Ovary (tissue), 10 donors: ENCODE measurements at places on chromosomes 4 and X.
A peak's percentile ranks its signal among the peaks of the same experiment; 100 is the strongest.

GRCh38 chrX:119853444-119853843 is 681 bp upstream of the UPF3B start:
- DNase-seq, result no peak

DNA sequence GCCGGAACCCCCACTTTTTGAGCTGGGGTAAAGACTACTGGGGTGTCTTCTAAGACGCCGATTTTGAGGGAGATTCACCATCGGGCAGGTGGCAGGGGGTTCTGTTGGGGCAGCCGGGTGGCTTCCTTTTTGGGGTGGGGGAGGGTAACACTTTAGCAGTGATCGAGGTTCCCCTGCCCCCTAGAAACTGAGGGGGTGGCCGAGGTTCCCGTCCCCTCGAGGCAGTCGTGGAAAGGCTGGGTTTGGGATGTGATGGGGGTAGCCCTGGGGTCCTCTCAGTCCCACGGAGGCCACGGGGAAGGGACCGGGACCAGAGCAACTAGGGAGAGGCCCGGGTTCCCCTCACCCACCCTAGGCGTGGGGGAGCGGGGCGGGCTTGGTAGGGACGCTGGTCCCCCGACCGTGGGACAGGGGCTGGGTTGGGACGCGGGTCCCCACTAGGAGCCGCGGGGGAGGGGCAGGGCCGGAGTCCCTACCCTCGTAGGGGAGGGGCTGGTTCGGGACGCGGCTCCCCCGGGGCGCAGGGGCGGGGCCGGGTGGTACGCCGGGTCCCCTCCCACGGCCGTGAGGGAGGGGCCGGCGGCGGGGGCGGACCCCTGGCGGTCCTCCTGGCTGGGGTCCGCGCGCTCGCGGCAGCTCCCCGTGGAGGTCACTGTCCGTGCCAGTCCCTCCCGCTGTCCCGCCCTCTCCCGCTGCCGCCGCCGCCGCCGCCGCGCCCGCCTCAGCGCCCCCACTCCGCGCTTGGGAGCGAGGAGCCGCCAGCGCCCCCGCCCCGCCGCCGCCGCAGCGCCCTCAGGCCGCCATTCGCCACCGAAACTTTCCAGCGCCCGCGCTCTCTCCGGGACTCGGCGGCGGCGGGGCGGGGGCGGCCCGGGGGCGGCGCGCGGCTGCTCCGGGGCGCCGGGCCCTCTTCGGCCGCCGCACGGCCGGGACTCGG is at the start of gene TBL1X:
TSS of gene TBL1X (plus strand) at position 624 of the 937 bp plus-strand sequence. CDS start 188,529 bp downstream, outside the sequence.
- DNase-seq, result peak; percentile 68

DNA sequence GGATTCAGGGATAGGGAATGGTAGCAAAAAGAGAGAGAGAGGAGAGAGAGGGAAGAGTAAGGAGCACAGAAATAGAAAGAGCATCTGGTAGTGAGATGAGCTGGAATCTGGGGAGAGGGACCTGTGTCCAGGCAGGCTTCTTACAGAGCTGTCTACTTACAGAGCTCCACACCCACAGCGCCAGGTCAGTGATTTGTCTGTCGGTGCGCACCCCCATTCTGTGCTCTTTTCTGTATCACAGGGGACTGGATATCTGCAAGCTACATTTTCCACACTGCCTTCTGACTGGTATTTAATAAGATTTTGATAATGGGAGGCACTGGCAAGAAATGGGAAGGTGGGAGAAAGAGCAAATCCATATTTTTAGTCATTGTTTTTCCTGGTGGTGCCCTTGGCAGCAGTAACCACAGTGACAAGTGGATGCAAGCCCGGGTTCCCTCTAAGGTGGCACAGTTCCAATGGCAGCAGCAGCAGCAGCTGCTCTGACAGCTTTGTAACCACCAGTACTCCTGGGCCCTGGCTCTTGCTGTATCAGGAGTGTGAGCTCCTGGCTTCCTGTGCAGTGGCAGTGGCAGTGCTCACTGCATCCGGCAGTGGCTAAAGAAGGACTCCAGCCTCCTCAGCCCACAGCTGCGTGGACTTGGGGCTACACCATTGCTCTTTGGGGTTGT is 300.5 kb downstream of the TRIML1 start:
- no peak for DNase-seq

GRCh38 chr4:127778102-127778501 is 4.0 kb upstream of the HSPA4L start:
- no peak for DNase-seq

DNA sequence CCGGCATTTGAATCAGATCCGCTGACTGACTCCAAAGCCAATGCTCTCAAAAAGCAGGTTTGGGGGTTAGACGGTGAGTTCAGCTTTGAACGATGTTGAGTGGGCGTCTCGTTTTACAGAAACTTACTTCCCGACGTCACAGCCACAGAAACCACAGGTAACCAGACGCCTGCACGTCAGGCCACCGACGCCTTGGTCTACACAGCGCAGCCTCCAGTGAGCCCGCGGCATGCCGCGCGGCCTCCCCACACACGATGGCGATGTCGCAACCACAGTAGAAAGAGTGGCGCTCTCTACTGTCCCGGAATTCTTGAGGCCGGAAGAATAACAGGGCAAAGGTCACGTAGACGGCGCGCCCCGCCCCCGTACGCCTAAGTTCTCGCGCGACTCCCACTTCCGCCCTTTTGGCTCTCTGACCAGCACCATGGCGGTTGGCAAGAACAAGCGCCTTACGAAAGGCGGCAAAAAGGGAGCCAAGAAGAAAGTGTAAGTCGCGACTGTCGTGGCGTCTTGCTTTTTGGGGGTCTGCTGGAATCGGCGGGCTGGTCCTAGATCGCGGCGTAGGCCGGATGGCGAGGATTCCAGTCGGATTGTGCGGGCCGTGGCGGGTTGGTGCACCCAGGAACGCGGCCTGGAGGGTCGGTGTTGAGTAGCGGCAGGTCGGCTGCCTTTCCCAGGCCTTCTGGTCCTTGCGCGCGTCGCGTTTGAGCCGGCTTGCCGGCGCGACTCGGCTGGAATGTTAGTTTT is at the start of gene RPS3A:
TSS of gene RPS3A (plus strand) at position 400 of the 747 bp plus-strand sequence. CDS start at position 425, 25 bp downstream.
- peak; percentile 98 for DNase-seq

GRCh38 chr4:78197947-78198346 is 140.8 kb downstream of the FRAS1 start:
- DNase-seq, result no peak

DNA sequence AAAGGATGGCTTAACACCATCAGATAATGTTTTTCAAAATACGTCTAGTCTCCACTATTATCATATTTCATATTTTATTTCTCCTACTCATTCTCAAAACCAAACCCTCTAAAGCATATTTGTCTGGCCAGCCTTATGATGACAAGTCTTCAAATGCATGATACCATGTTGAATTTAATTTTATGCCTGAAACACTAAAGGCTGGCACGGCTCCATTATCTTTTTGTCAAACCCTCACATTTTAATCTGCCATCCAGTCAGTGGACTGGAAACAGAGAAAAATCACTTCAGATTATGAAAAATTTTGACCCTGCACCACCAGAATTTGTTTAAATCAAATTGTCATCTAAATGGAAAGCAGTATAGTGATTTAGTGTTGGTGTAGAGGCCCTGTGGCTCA is 42.9 kb downstream of the SCD5 start:
- no peak for DNase-seq

- no peak for DNase-seq
Observed at GRCh38 chr4:55524844-55525571, 21.7 kb downstream of the CLOCK start.

- no peak for DNase-seq
Observed at GRCh38 chr4:145785391-145786008, 105.6 kb downstream of the C4orf51 start.

- DNase-seq, result no peak
Observed at GRCh38 chrX:96052078-96052477, 632.6 kb upstream of the DIAPH2 start.

- DNase-seq, result no peak
Observed at GRCh38 chr4:14868426-14869395, 133.6 kb upstream of the CPEB2 start.
